ENCODE measurements at places on chromosomes 4 and X.

DNA sequence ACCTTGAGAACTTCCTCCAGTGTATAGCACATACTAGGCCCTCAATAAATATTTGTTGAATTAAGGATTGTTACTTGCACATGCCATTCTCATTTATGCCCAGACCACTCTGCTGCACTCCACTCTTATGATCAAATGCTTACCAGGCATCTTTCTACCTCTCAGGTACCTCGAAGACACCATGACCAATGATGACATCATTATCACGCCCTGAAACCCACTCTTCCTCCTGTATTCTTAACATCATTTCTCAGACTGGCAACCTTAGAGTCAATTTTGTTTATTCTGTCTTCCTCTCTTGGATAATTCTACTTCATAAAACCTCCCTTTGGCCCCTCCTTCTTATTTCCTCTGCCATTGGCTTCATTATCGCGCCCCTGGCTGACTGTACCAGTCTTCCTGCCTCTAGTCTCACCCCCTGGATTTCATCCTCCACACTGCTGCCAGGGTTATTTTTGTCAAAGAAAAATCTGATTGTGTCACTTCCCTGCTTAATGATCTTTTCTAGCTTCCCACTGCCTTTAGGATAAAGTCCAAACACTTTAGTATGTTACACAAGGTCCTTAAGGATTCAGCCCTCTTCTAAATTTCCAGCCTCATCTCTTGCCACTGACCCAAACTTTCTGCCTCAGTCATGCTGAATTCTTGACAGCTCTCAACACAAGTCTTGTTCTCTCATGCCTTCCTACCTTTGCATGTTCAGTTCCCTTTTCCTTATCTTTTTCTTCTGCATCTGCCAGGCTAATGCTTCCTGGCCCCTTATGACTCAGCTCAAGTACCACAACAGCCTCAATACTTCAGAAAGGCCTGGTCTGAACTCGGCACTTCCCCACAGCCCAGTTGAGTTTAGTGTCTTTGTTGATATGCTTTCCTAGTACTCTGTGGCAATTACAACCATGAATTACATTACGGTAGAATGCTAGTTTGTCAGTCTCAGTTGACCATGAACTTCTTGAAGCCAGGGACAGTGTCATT is 45.8 kb downstream of the HDAC8 start:
- DNase-seq = no peak

- DNase-seq = no peak
Measured at GRCh38 chrX:72037601-72038000, 94.1 kb downstream of the RTL5 start.

DNA sequence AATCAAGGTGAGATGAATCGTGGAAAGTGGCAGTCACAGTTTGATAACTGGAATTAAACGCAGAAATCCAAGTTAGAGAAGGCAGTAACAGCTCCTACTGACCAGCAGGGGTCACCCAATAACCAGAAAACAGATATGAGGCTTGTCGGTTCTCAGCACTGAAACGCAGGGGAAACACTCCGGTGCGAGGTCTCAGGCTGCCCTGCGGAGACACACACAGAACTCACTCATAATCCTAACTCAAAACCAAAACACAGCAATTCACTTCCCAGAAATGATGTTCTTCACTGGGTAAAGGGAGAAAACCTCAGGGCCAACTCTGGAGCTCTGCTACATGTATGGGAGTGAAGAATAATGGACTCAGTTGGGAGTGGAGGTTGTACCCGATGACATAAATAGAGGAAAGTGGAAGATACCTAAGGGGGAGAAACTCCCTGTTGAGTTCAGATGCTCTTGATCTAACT is 384.4 kb downstream of the RAPGEF2 start:
- DNase-seq = peak; percentile 59

DNA sequence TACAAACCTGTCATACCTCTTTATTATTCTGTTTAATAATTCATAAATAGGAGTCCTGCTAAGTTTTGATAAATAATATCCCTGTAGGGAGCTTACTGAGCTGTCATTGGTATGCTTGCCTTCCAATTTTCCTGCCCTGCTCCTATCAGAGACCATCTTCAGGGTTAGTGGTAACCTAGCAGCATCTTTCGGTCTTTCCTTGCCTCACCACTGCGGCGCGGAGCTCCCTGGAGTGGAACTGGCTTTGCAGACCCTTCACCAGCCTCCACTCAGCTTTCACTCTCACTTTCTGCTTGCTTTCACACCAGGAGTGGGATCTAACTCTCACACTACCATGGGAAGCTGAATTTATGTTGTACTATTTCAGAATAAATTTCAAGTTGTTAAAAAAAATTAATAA is 481.7 kb upstream of the ATOH1 start:
- DNase-seq = no peak

DNA sequence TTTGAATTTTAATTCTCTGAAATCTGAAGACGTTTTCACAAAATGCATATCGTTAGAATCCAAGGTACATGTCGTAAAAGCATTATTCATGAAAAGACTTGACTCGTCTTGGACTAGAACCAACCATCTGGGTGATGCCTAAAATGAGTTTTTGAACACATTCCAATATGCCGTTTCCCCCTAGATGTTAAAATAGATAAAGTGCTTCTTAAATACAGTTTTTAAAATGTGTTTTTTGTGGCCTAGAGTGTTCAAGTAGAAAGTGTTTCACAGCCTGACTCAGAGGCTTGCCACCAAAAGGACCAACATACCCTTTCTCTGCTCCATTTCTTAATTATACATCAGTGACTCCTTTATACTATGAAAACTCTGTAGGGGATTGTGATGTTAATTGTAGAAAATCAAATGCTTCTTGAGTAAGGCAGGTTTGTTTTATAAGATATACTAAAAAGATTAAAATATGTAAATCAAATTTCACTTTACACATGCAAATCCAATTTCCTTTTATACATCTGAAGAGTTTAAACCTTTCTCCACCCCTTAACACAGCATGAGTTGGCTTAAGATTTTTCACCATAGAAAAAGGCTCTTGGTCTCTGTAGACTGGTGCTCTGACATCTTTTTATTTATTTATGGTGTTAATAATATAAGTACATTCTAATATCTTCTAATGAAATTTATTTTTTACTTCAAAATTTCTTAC is 48.4 kb downstream of the PRKG2 start:
- no peak for DNase-seq

DNA sequence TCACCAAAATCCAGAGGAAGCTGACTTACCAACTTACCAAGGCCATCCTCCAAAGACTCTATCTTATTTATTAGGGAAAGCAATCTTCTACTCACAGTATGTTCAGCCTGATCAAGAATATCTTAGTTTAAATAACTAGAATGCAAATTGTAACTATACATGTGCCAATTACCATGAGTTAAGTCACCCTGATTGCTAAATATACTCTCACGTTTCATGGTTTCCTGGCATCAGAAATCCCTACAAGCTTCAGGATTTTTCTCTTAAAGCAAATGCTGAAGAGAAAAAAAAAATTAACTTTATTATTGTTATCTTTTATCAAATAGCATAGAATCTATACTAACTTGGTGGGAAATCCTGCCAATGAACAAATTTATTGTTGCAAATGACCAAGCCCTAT is 63.0 kb upstream of the MXD4 start:
- DNase-seq = no peak

DNA sequence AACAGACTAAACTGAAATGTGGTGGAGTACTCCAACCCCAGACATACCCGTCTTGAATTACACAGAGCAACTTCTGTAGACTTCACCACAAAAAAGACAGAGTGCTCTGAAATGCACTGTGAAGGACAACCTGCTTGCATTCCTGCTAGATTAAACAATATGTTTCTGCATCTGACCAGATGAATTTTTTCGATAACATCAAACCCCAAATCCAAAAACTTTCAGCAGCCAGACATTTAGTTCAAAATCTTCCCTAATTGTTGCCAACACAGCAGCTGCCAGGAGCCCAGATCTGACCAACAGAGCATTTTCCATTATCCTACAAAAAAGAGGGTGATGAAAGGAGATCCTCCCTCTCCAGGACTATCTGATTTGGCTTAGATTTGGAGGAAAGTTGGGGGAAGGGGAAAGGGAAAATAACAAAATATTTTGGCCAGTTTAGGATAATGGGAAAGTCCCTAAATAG is 356.5 kb downstream of the PDGFC start:
- no peak for DNase-seq

DNA sequence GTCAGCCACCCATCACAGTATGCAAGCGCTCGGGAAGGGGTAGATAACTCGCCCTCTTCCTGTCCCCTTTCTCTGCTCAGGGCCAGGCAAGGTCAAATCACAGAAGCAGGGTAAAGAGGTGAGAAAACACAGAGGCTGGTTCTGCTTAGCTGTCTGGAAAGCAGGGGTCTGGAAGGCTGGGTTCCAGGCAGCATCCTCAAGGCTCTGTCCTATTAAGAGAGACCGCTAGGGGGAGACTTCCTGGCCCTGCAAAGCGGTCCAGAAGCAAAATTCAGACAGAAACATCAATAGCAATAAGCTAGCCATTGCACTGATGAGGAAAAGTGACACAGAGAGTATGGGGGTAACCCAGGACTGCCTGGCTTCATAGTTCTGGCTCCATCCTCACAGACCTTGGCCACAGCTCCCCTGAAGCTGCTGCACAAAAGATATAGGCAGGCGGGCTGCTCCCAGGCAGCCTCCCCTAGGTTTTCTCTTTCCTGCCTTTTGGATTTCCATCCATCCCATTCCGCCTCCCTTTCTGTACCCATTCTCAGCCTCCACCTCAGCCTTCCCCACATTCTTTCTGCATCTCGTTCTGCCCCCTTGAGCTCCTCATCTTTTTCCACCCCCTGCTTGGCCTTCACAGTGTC is 308.5 kb downstream of the EVC2 start:
- DNase-seq = no peak

- DNase-seq = no peak
Measured at GRCh38 chrX:29496636-29497180, 718.7 kb upstream of the MAGEB2 start.

DNA sequence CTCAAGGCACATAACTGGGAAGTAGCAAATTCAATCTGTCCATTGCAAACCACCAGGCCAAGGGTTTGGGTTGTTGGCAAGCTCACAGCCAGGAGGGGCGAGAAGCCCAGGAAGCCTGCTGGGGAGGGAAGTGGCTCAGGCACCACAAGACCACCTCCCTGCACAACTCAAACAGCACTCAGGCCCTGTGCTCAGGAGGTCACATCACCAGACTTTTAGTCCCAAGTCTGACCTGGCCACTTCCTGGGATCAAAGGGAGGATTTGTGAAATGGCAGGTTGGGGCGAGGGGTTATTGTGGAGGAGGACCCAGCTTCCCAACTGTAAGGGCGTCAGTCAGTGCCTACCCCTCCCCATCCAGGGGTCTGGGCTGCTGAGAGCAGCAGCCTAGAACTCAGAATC is 2.3 kb downstream of the ATP5ME start:
- DNase-seq = no peak

DNA sequence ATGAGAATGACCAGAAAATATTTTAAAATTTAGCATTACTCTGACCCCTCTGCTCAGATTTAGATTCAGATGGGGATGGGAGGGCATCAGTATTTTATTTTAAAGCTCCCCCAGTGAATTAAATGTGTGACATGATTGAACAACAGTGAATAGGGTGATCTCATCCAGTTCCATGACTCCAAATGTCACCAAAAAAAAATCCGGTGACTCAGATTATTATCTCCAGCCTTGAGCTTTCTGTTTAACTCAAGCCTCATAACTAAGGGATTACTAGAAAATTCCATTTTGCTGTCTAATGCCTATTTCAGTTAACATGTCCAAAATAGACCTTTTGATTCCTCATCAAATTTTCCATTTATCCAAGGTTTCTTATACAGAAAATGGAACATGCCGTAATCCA is 121.8 kb upstream of the TMEM47 start:
- DNase-seq = no peak

DNA sequence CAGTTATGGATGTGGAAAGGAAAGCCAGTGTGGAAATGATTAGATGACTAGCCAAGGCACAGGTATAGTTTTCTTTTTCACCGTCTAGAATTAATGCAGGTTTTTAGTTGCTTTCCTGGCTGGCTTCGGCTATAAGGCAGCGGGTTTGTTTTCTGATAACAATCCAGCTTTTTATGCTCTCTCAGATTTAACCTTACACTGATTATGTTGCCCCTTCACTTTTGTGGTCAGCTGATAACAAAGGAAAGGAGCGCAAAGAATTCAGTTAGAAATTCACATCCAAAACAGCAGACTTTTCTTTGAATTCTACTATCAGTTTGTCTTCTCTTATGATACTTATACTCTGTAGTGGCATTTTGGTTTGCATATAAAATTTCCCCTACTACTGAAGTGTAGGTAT is 94.2 kb upstream of the CENPE start:
- no peak for DNase-seq

GRCh38 chr4:56757821-56758411 is 63.6 kb downstream of the SPINK2 start:
- no peak for DNase-seq

Data from NCI-H1417 treated with DMSO at 0.1 percent for 48 hours (cell line).